ENCODE measurements at places on chromosomes 3 and 15.

DNA sequence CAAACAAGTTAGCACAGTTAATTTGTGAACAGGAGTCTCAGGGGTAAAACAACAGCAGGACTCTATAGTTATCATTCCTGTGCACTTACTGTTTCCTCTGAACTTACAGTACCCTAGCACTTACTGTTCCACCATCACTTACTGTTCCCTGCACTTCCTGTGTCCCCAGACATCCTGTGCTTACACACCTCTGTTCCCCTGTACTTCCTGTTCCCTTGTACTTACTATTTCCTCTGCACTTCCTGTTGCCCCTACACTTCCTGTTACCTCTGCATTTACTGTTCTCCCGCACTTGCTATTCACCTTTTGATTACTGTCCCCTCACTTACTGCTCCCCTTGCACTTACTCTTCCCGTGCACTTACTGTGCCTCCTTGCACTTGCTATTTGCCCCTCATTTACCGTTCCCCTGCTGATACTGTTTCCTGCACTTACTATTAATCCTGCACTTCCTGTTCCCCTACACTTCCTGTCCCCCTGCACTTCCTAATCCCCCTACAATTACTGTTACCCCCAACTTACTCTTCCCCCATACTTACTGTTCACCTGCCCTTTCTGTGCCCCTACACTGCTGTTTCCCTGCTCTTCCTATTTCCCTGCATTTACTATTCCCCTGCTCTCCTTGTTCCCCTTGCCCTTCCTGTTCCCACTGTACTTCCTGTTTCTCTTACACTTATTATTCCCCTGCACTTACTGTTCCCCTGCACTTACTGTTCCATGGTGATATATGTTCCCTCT, 30.3 kb downstream of the TPRA1 start:
- no peak for DNase-seq

DNA sequence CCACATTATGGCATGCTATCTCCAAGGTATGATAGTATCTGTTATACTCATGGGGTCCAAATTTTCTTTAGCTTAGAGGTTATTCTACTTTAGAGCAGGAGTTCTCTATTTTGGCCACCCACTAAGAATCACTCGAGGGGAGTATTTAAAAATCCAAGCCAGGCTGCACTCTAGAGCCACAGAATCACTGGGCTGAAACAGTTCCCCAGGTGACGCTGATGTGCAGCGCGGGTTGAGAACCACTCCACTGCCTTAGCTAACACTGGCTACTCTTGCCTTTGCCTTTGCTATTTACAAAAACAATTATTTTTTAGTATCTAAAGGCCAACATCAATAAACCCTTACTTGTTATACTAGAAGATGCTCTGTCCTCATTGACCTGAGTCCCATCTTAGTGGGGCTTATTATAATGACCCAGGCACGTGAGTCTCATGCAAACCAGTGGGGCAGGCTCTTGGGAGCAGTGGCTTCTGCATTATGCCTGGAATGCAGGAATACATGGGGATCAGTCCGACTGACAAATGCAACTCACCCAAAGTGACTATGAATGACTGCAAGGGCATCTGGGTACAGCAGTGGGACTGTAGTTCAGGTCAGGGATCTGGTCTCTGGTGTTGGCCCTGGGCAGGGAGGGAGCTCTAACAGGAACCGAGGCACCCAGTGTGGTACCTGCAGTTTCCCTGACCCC, 21.7 kb upstream of the CGNL1 start:
- DNase-seq = no peak

DNA sequence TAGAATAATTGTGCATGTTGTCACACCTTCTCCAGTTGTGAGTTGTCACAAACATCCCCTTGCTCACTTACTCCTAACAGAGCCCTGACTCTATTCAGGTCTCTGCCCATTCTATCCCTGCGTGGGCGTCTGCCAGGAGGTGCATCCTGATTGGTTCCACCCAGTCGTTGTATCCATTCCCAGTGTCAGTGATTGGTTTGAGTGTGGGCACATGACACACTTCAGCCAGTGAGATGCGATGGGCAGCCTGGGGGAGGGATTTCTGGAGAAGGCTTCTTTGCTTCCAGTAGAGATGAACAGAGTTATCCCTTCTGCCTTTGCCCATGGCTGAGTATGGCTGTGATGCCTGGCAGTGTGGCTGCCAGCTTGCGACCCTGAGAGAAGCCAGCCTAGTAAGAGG, 18.7 kb downstream of the PXYLP1 start:
- DNase-seq = no peak

DNA sequence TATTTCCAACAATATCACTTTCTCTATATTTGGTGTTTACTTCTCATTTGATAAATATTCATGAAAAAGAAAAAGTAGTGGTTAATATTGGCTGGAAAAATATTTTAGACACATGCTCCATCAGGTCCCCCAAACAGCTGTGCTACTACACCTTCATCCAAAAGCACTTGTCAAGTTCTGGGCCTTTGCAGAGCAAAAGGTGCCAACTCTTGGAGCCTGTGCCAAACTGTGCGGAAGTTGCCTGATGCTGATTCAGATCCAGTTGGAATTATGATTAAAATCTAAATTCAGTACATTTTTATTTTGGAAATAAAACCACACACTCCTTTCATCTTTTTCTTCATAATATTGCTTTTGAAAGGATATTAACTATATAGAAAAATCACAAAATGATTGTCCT, 1497.4 kb upstream of the CADM2 start:
- DNase-seq = no peak

- DNase-seq = no peak
These were observed 90.7 kb upstream of the GOLIM4 start for GRCh38 chr3:168186293-168186983.
